ENCODE measurements at places on chromosomes 2 and 18. TPM values are rescaled to one million over a fixed set of nuclear protein-coding genes. Genes with fewer than 3 reads are reported as not detected.

GRCh38 chr18:25669741-25670140 lies 317.8 kb upstream of the ZNF521 start:
- peak; percentile 31 for DNase-seq
- H3K4me1 ChIP-seq = no peaks in the 10 kb centered on the region
- no peak overlapping the region for H3K4me3 ChIP-seq
- no peaks in the 10 kb centered on the region for H3K36me3 ChIP-seq

The CCDC88A gene
- 39.7 TPM for total RNA-seq

DNA sequence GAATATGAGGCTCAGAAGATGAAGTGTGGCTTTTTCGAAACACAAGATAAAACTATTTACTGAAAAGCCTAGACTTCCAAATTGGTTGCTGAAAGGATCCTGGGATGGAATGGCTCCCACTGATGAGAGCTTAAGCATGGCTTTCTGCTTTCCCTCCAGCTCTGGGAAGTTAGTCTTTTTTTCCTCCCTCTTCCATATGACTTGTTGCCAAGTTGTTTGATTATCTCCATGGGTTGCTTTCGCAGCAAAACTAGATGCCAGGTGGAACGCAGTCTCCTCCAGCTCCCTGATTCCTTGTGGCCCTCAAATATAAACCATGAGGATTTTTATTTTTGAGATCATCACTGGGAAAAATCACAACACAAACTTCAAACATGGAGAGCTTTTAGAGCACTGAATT lies 276.5 kb downstream of the LRRTM1 start:
- H3K4me1 ChIP-seq = peaks cover 8% of the 10 kb centered on the region
- no peak overlapping the region for H3K27ac ChIP-seq
- H3K27me3 ChIP-seq = peaks cover 1% of the 10 kb centered on the region
- no peak for DNase-seq
- H3K36me3 ChIP-seq = no peaks in the 10 kb centered on the region
- no peak overlapping the region for H3K4me3 ChIP-seq

The GCG gene
- not detected for total RNA-seq

GRCh38 chr18:23146861-23147469 lies 11.7 kb downstream of the CABLES1 start:
- H3K4me1 ChIP-seq = peaks cover 24% of the 10 kb centered on the region
- 0 out of 2 replicates have a peak, but pooled peaks cover 4% of the 10 kb centered on the region for H3K36me3 ChIP-seq
- DNase-seq = no peak
- H3K27ac ChIP-seq = no peak overlapping the region
- H3K4me3 ChIP-seq = no peak overlapping the region

GRCh38 chr2:198465970-198466369 lies 661.6 kb downstream of the PLCL1 start:
- no peaks in the 10 kb centered on the region for H3K4me1 ChIP-seq
- DNase-seq = no peak
- H3K27me3 ChIP-seq = no peaks in the 10 kb centered on the region
- H3K36me3 ChIP-seq = no peaks in the 10 kb centered on the region
- no peak overlapping the region for H3K4me3 ChIP-seq

GRCh38 chr2:132400169-132400900 lies 16.3 kb upstream of the GPR39 start:
- H3K4me3 ChIP-seq = no peak overlapping the region
- no peak overlapping the region for H3K27ac ChIP-seq
- peak; percentile 67 for DNase-seq
- H3K27me3 ChIP-seq = peaks cover 11% of the 10 kb centered on the region
- H3K4me1 ChIP-seq = peaks cover 15% of the 10 kb centered on the region

The INHBB gene
- 1.3 TPM for total RNA-seq

The POTEC gene
- not detected for total RNA-seq

- no peaks in the 10 kb centered on the region for H3K4me1 ChIP-seq
- no peak overlapping the region for H3K4me3 ChIP-seq
- peak overlapping the region; percentile 27 for H3K27ac ChIP-seq
- peaks cover 4% of the 10 kb centered on the region for H3K27me3 ChIP-seq
Measured at GRCh38 chr2:218357236-218358177, 850 bp downstream of the CATIP start.

- H3K4me1 ChIP-seq = no peaks in the 10 kb centered on the region
- no peak overlapping the region for H3K27ac ChIP-seq
- H3K36me3 ChIP-seq = peaks cover 5% of the 10 kb centered on the region
- H3K27me3 ChIP-seq = no peaks in the 10 kb centered on the region
Measured at GRCh38 chr2:160674146-160674750, 180.6 kb upstream of the RBMS1 start.

The FAM110C gene
- not detected for total RNA-seq

The MYCN gene
- total RNA-seq = not detected

The SERPINB4 gene
- not detected for total RNA-seq

The SP100 gene
- total RNA-seq = 74.9 TPM

The CRYGC gene
- not detected for total RNA-seq

- peaks cover 39% of the 10 kb centered on the region for H3K4me1 ChIP-seq
- no peak for DNase-seq
- H3K36me3 ChIP-seq = no peaks in the 10 kb centered on the region
- H3K27ac ChIP-seq = no peak overlapping the region
- H3K27me3 ChIP-seq = no peaks in the 10 kb centered on the region
Measured at GRCh38 chr2:152600697-152601096, 116.6 kb downstream of the PRPF40A start.

The SEMA4C gene
- 15.0 TPM for total RNA-seq

The NCKAP5 gene
- 3.8 TPM for total RNA-seq

GRCh38 chr2:85911097-85911496 lies 22.3 kb upstream of the ST3GAL5 start:
- H3K4me1 ChIP-seq = peaks cover 42% of the 10 kb centered on the region
- DNase-seq = no peak
- no peaks in the 10 kb centered on the region for H3K36me3 ChIP-seq

GRCh38 chr2:120441744-120442471 lies 96.0 kb downstream of the INHBB start:
- no peak for DNase-seq
- peaks cover 33% of the 10 kb centered on the region for H3K27me3 ChIP-seq
- H3K36me3 ChIP-seq = no peaks in the 10 kb centered on the region
- H3K4me1 ChIP-seq = peaks cover 4% of the 10 kb centered on the region

GRCh38 chr2:31327505-31327904 lies 87.0 kb downstream of the XDH start:
- no peaks in the 10 kb centered on the region for H3K36me3 ChIP-seq
- H3K4me1 ChIP-seq = peaks cover 27% of the 10 kb centered on the region
- H3K4me3 ChIP-seq = no peak overlapping the region
- H3K27ac ChIP-seq = no peak overlapping the region
- DNase-seq = no peak

The FOXI3 gene
- total RNA-seq = not detected

The ANAPC1 gene
- 38.5 TPM for total RNA-seq

- H3K27ac ChIP-seq = no peak overlapping the region
- no peaks in the 10 kb centered on the region for H3K36me3 ChIP-seq
- no peaks in the 10 kb centered on the region for H3K27me3 ChIP-seq
- DNase-seq = no peak
- no peak overlapping the region for H3K4me3 ChIP-seq
- H3K4me1 ChIP-seq = peaks cover 8% of the 10 kb centered on the region
Measured at GRCh38 chr18:55743736-55744135, 155.7 kb upstream of the TCF4 start.

The GLI2 gene
- total RNA-seq = 44.6 TPM

GRCh38 chr2:173282795-173283545 lies 71.7 kb upstream of the CDCA7 start:
- DNase-seq = no peak
- no peak overlapping the region for H3K27ac ChIP-seq
- H3K36me3 ChIP-seq = no peaks in the 10 kb centered on the region
- no peaks in the 10 kb centered on the region for H3K27me3 ChIP-seq

- H3K27me3 ChIP-seq = peaks cover 3% of the 10 kb centered on the region
- no peak for DNase-seq
- no peak overlapping the region for H3K4me3 ChIP-seq
Measured at GRCh38 chr18:48576457-48576771, 37.6 kb downstream of the CTIF start.

DNA sequence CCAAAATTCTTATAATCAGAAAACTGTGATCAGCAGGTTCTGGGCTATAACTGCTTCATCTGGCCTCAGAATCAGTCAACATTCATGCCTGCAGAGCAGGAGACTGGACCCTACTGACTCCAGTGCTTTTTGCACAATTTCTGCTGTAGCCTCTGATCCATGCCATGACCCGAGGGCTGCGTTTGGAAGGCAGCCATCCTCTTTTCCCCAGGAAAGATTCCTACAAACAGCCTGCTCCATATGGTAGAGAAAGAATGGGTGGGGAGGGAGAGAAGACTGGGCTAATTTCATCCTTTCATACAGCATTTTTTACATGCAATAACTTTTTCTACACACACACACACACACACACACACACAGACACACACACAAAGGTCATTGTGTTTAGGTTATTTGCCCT lies 133.0 kb upstream of the MMADHC start:
- no peak overlapping the region for H3K27ac ChIP-seq
- H3K27me3 ChIP-seq = no peaks in the 10 kb centered on the region
- peaks cover 5% of the 10 kb centered on the region for H3K36me3 ChIP-seq
- H3K4me3 ChIP-seq = no peak overlapping the region
- DNase-seq = no peak

DNA sequence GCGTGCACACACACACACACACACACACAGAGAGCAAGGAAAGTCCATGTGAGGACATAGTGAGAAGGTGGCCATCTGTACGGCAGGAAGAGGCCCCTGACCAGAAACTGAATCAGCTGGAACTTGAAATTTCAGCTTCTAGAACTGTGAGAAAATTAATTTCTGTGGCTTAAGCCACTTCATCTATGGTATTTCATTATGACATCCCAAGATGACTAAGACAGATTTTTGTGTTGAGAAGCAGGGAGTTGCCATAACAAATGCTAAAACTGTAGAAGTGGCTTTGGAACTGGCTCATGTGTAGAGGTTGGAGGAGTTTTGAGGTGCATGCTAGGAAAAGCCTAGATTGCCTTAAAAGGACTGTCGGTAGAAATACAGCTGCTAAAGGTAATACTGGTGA lies 63.4 kb upstream of the ZBTB7C start:
- H3K36me3 ChIP-seq = peaks cover 11% of the 10 kb centered on the region
- DNase-seq = peak; percentile 41
- H3K27ac ChIP-seq = no peak overlapping the region
- H3K4me1 ChIP-seq = peaks cover 41% of the 10 kb centered on the region

- no peak overlapping the region for H3K27ac ChIP-seq
- H3K27me3 ChIP-seq = no peaks in the 10 kb centered on the region
- H3K36me3 ChIP-seq = no peaks in the 10 kb centered on the region
- H3K4me1 ChIP-seq = no peaks in the 10 kb centered on the region
Measured at GRCh38 chr2:147019311-147019710, 825.5 kb upstream of the ACVR2A start.

DNA sequence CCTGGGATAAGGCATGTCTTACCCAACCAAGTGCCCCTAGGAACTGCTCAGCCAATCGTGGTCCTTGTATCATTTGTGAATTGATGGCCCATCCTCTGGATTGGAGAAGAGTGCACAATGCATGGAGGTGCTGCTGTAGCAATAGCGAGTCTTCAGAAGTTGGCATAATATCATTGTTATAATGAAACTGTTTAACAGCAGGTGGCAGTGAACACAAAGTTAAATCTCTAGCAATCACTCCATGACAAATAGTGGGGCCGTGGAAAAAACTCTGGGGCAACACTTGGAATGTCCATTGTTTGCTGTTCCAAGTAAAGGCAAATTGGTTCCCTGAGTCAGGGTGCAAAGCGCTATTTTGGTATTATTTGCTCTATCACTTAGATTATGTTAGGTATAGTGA lies 11.4 kb downstream of the REG1A start:
- H3K27me3 ChIP-seq = no peaks in the 10 kb centered on the region
- H3K27ac ChIP-seq = no peak overlapping the region
- H3K4me1 ChIP-seq = no peaks in the 10 kb centered on the region
- H3K36me3 ChIP-seq = no peaks in the 10 kb centered on the region
- DNase-seq = no peak

- H3K36me3 ChIP-seq = peaks cover 10% of the 10 kb centered on the region
- H3K27me3 ChIP-seq = no peaks in the 10 kb centered on the region
- no peak for DNase-seq
- no peaks in the 10 kb centered on the region for H3K4me1 ChIP-seq
Measured at GRCh38 chr2:2575870-2576386, 244.9 kb upstream of the MYT1L start.

The FBXO15 gene
- 1.3 TPM for total RNA-seq

- H3K27me3 ChIP-seq = no peaks in the 10 kb centered on the region
- no peak overlapping the region for H3K27ac ChIP-seq
- DNase-seq = no peak
- H3K36me3 ChIP-seq = no peaks in the 10 kb centered on the region
- no peaks in the 10 kb centered on the region for H3K4me1 ChIP-seq
Measured at GRCh38 chr2:142306131-142306530, 175.3 kb upstream of the LRP1B start.

DNA sequence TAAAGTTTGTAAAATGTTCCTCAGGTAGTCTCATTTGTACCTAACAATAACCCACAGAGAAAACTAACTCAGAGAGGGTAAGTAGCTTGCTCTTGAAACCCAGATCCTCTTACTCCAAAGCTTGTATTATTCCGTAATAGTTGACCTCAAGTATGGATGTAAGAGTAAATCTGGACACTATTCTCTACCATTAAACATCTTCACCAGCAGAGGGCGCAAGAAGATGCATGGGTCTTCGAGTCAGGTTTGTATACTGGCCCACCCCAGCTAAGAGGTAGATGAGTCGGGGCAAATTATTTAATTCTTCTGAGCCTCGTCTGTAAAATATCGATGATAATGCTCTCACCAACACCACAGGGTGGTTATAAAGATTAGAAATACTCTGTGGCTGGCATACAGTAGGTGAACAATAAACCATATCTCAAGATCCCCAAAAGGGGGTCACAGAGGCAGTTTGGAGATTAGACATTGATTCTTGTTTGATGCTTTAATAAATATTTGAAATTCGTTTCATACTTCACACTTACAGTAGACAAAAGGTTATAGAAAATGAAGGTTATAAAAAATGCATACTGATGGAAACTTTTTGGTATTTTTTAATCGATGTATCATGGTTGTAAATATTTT lies 3.5 kb upstream of the CABLES1 start:
- H3K4me3 ChIP-seq = no peak overlapping the region
- H3K4me1 ChIP-seq = 0 out of 2 replicates have a peak, but pooled peaks cover 11% of the 10 kb centered on the region
- no peaks in the 10 kb centered on the region for H3K27me3 ChIP-seq
- peak; percentile 65 for DNase-seq
- no peak overlapping the region for H3K27ac ChIP-seq
- no peaks in the 10 kb centered on the region for H3K36me3 ChIP-seq

GRCh38 chr2:206642075-206643025 lies at the start of gene FAM237A:
Gene FAM237A, plus strand, starts transcription at chr2:206642487. Its CDS starts 1,750 bp downstream, at chr2:206644237.
- no peak for DNase-seq
- no peaks in the 10 kb centered on the region for H3K4me1 ChIP-seq
- H3K27me3 ChIP-seq = no peaks in the 10 kb centered on the region
- no peaks in the 10 kb centered on the region for H3K36me3 ChIP-seq
- no peak within 1 kb of the TSS for H3K27ac ChIP-seq

DNA sequence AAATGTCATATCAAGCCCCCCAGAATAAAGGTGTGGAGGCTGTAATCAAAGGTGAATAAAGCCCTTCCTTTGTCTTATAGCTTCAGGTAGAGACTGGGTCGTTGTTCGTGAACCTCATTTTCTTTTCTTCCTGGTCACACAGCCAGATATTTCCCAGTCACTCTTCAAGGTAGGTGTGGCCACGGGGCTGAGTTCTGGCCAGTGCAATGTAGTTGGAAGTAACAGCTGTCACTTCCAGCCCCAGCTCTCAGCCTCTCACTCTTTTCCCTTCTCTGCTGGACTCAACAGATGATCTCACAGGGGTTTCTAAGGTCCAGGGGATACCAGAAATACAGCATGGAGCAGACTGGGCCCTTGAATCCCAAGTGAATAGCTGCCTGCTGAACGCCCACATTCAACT lies 15.8 kb upstream of the TRPM8 start:
- H3K4me3 ChIP-seq = no peak overlapping the region
- H3K27ac ChIP-seq = no peak overlapping the region
- no peak for DNase-seq

The RAB6C gene
- not detected for total RNA-seq

- 0 out of 2 replicates have a peak, but pooled peaks cover 8% of the 10 kb centered on the region for H3K4me1 ChIP-seq
- H3K36me3 ChIP-seq = no peaks in the 10 kb centered on the region
- DNase-seq = no peak
Measured at GRCh38 chr2:159905926-159906714, 108.1 kb upstream of the CD302 start.

The REG1A gene
- total RNA-seq = not detected
